ENCODE measurements at places on chromosomes 5 and 9.

DNA sequence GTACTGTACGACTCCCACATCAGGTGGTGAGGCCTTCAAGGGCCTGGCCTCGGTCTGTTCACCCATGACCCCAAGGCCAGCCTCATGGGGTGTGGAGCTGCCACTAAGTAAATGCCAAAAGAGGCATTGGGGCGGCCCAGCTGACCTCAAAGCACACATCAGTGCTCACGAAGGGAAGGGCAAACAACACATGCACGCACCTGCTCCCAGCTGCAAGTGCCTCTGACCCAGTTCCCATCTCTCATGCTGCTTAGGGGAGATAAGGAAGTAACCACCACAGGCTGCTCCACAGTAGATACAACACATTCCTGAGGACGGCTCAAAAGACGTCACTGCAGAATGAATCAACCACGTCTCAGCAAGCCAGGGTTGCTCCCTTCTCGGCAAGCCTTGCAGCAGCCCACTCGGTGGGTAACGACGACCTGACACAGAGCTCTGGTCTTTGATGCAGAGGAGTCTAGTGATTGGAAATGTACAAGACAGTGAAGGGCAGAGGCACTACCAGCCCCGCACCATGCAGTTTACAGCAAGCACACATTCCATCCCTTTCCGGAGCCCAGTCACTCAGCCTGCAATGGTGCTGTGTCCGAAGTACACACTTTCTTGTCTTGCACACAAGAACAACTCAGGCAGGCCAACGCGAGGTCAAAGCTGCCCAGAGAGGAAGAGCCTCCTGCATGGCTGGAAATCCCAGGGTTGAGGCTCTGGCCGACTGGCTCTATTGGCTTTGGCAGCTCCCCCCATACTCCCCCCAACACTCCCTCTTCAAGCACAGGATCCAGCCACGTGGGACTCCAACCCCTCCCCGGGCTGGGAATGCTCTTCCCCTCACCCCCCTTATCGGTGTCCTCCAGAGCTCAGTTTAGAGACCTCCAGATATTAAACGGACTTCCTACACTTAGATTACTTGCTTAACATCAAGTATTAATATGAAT is 31.8 kb downstream of the FABP6 start:
- DNase-seq = peak; percentile 48

- DNase-seq = no peak
Measured at GRCh38 chr9:95045751-95046150, 271.8 kb downstream of the FANCC start.

DNA sequence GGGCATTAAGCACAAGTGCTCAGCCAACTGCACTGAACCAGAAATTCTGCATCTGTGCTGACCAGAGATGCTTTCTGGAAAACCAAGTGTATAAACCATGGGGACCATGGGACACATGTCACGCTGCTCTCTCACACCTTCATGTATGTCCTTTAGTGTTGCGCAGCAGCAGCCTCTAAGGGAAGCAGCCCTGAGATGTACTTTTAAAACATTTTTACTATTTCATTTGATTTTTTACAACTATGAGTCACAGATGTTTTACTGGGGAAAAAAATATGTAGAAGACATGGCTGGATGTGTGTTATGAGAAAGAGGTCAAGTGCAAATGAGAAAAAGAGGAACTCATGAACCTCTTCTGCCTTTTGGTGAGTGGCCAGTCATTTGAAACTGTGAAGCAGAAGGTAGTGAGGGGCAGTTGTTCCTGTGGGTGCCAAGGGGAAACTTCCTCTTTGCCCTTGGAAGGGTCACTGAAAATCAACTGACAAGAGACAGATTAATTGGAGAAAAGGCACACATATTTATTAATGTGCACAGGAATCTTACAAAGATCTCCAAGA is 31.4 kb upstream of the SYK start:
- DNase-seq = no peak

DNA sequence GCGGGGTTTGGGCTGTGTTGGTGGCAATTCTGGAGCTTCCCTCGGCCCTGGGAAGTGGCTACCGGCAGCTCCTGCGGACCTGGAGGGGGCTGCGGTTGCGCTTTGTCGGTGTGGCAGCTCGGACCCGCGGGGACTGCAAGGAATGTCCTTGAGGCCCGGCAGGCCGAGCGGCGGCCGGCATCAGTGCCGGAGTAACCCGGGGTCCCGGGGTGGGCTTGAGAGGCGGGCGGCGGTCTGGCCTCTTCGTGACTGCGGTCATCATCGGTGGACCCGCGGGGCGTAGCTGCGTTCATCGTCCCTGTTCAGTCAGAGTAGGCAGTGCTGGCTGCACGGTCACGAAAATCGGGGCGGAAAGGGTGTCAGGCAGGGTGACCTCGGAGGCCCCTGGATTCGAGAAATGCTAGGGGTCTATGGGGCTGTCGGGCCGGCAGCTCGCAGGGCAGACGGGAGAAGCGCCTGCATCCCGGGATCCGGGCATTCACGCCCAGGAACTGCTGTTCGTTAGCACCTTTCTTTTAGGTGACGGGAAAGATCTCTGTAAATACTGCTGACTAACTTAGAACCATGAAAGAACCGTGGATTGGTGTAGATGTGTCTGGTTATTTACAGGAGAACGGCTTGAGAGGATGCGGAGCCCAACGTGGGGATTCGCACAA is 474 bp downstream of the HMGCR start:
- no peak for DNase-seq

Measured in left cardiac atrium (tissue), 4 donors.